ENCODE measurements at places on chromosomes 16 and 17.

DNA sequence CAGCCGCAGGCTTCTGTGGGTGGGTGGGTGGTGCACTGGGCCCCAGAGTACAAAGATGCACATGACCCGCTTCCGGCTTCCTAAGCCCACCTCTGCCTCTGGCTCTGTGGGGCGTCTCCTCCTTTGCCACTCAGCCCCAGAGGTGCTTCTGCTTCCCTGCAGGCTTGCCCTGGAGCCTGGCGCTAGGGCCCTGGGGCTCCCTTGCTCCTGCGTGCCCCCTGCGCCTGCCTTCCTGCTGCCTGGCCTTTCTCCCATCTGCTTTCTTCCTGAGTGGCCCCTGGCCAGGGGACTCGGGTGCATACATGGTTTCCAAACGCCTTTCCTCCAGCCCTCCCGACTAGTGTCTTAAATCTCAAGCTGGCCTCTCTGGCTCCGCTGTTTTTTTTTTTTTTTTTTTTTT, 3.4 kb downstream of the WWOX start:
- H3K4me1 ChIP-seq = peaks cover 12% of the 10 kb centered on the region
- H3K36me3 ChIP-seq = no peaks in the 10 kb centered on the region
- no peaks in the 10 kb centered on the region for H3K27me3 ChIP-seq
- H3K4me3 ChIP-seq = no peak overlapping the region
- no peak for DNase-seq
- H3K27ac ChIP-seq = no peak overlapping the region

GRCh38 chr17:77857613-77858012, 100.9 kb upstream of the TNRC6C start:
- H3K36me3 ChIP-seq = no peaks in the 10 kb centered on the region
- no peak for DNase-seq
- peaks cover 6% of the 10 kb centered on the region for H3K4me1 ChIP-seq
- H3K27ac ChIP-seq = no peak overlapping the region
- H3K27me3 ChIP-seq = peaks cover 12% of the 10 kb centered on the region
- no peak overlapping the region for H3K4me3 ChIP-seq

DNA sequence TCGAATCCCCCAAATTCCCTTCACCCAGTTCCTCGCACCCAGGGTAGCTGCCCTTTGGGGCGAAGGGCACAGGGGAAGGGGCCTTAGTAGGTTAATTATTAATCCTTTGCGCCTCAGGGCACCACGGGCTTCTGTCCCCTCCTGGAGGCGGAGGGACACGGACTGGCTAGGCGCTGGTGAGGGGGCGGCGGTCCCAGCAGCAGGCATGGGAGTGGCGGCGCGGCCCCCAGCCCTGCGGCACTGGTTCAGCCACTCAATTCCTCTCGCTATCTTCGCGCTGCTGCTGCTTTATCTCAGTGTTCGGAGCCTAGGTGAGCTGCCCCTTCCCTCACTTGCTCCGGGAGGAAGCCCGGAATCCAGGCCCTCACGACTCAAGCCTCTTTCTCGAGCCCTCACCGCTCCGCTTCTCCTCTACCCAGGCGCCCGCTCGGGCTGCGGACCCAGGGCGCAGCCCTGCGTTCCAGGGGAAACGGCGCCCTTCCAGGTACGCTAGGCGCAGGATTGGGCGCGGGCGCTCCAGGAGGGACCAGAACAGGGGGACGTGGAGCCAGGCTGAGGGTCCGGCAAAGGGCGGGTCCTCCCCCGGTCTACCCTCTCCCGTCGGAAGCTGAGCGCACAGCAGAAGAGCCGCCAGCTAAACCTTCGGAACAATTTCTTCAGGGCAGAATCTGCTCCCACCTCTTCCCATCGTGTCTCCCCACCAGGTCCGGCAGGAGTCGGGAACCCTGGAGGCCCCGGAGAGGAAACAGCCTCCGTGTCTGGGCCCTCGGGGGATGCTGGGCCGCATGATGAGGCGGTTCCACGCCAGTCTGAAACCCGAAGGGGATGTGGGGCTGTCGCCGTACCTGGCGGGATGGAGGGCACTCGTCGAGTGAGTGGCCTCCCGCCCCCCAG, at the start of gene GLTPD2:
GLTPD2 (plus strand) TSS at position 158 of the 894 bp plus-strand sequence; CDS start at position 206, 48 bp downstream.
- DNase-seq = no peak
- peak within 1 kb of the TSS; percentile 78 for H3K4me3 ChIP-seq
- H3K36me3 ChIP-seq = no peaks in the 10 kb centered on the region
- H3K27ac ChIP-seq = no peak within 1 kb of the TSS
- H3K4me1 ChIP-seq = peaks cover 21% of the 10 kb centered on the region
- H3K27me3 ChIP-seq = peaks cover 46% of the 10 kb centered on the region

DNA sequence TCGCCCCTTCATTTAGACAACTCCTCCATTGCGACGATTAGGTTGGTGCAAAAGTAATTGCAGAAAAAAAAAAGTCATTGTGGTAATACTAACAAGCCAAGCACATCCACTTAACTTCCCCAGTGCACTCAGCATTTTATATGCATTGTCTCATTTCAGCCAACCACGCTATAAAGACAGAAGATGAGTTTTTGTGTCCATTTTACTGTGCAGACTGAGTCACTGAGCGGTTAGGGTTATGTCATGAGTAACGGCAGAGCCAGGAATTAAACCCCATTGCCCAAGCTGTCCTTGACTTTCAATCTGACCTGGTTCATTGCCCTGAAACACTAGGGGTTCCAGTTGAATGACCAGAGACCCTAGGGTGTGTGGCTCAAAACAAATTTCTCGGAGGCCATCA, 218.7 kb downstream of the XYLT1 start:
- DNase-seq = no peak
- H3K27me3 ChIP-seq = no peaks in the 10 kb centered on the region
- H3K4me3 ChIP-seq = no peak overlapping the region
- H3K36me3 ChIP-seq = peaks cover 24% of the 10 kb centered on the region

- H3K27ac ChIP-seq = no peak overlapping the region
- no peaks in the 10 kb centered on the region for H3K36me3 ChIP-seq
- peaks cover 39% of the 10 kb centered on the region for H3K27me3 ChIP-seq
- no peak overlapping the region for H3K4me3 ChIP-seq
- H3K4me1 ChIP-seq = peaks cover 8% of the 10 kb centered on the region
These were observed 5.1 kb downstream of the CCL18 start for GRCh38 chr17:36069136-36069535.

DNA sequence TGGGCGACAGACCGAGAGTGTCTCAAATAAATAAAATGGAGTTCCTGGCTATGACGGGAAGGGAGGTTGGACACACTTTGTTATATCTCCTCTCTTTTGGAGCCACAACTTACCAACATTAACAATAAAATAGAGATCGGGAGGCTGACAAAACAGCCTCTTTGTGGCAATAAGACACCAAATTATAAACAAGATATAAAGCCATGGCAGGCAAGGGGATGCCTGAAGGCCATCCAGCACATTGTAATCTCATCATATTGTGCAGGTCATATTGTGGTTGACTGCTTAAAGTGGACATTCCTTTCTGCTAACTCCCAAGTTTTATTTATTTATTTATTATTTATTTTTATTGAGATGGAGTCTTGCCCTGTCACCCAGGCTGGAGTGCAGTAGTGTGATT, 59.9 kb upstream of the MGAT5B start:
- DNase-seq = no peak
- H3K27me3 ChIP-seq = peaks cover 4% of the 10 kb centered on the region
- H3K4me1 ChIP-seq = no peaks in the 10 kb centered on the region
- no peak overlapping the region for H3K27ac ChIP-seq
- H3K4me3 ChIP-seq = no peak overlapping the region

GRCh38 chr17:77393274-77393600, 252.5 kb downstream of the SEC14L1 start:
- no peak for DNase-seq
- H3K4me1 ChIP-seq = peaks cover 63% of the 10 kb centered on the region
- peaks cover 34% of the 10 kb centered on the region for H3K36me3 ChIP-seq
- H3K4me3 ChIP-seq = no peak overlapping the region

GRCh38 chr17:72600934-72601333, 480.1 kb downstream of the SOX9 start:
- peaks cover 31% of the 10 kb centered on the region for H3K27me3 ChIP-seq
- H3K36me3 ChIP-seq = no peaks in the 10 kb centered on the region
- DNase-seq = no peak
- H3K4me3 ChIP-seq = no peak overlapping the region
- H3K27ac ChIP-seq = no peak overlapping the region

DNA sequence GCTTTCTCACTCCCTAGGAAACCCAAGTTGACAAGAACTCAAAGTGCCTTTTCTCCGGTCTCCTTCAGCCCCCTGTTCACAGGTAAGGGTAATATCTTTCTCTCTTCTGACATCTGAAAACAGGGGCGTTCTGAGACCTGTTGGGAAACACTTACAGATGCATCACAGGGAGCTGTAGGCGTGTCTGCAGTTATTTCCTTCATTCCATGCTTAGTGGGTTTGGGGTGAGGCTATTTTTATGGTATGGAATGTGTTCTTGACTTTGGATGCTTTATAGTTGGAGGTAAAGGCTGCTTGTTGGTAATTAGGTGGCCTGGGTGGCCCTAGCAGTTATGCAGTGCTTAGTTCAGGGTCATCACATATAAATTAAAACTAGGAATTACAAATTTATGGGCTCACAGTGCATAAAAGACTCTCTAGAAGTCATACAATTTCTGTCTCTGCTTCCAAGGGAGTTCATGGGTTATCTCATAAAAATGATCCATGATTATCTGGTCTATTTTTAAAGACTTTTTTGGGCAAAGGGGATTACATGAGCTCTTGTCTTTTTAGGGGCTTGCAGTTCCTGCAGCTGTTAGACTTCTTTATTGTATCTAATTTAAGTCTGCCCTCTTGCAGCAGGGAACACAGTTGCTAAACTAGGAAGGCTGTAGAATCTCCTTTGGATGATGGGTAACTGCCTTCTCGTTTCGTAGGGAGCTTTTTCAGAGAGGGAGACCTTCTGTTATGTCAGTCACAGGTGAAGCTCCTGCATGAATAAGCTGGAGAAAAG, 10.2 kb downstream of the SOCS7 start:
- H3K4me1 ChIP-seq = peaks cover 1% of the 10 kb centered on the region
- DNase-seq = no peak
- peaks cover 1% of the 10 kb centered on the region for H3K36me3 ChIP-seq

GRCh38 chr16:3207086-3207953, 19.3 kb downstream of the OR1F1 start:
- DNase-seq = no peak
- no peak overlapping the region for H3K27ac ChIP-seq
- no peaks in the 10 kb centered on the region for H3K4me1 ChIP-seq
- no peaks in the 10 kb centered on the region for H3K27me3 ChIP-seq

GRCh38 chr16:74617206-74617788, 10.4 kb upstream of the GLG1 start:
- no peaks in the 10 kb centered on the region for H3K27me3 ChIP-seq
- H3K4me3 ChIP-seq = no peak overlapping the region
- no peak overlapping the region for H3K27ac ChIP-seq
- no peak for DNase-seq
- peaks cover 10% of the 10 kb centered on the region for H3K4me1 ChIP-seq
- peaks cover 41% of the 10 kb centered on the region for H3K36me3 ChIP-seq

DNA sequence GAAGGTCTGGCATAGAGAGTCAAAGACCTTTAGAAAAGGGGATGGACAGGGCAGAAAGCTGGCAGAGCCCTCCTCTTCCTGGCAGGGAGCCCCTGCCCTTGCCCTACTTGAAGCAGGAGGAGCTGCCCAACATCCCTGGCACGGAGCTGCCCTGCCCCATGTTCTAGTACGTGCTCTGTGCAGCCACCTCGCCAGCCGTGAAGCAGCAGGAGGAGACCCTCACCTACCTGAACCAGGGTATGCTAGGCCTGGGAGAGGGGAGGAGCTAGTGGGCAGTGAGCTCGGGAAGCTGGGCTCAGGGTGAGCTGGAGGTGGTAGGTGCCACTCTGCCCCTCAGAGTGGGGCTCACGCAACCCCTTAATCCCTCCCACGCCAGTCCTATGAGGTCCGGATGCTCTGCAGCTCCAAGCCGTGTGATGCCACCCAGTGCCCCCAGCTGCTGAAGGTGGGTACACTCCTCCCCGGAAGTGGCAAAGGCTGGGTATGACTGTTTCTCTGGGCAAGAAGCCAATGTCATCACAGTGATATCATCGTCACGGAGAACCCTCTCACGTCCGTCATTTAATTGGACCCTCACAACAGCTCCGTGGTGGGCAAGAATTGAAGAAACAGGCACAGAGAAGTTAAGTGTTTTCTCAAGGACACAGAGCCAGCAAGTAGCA, 12.7 kb upstream of the STAC2 start:
- no peaks in the 10 kb centered on the region for H3K36me3 ChIP-seq
- H3K27ac ChIP-seq = no peak overlapping the region
- no peaks in the 10 kb centered on the region for H3K27me3 ChIP-seq
- no peak overlapping the region for H3K4me3 ChIP-seq
- no peak for DNase-seq

DNA sequence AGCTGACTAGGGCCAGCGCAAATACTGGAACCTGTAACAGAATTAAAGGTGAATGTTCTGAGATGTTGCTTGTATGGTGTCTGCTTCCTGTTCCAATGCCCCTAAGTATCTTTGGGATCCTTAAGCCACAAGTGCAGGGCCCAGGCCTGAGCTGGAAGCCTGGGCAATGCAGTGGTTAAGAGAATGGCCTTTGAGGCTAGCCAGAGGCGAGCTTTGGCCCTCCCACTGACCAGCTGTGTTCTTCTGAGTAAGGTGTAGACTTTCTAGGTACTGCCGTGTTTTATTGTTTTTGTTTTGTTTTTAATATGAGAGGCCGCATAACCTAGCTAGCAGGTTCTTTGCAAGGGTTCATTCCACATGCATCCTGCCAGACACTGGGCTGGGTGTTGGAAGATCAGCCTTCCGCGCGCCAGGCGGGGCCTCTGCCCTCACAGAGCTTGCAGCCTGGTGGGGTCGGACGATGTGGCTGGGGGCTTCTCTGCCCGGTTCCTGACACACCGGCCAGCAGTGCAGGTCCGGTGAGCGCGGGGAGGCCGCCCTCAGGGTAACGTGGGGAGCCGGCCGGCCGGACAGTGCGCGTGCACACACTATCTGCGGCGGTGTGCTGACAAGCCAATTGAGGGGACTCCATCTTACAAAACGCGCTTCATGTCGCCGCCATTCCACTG, 551 bp upstream of the MLX start:
- H3K27me3 ChIP-seq = no peaks in the 10 kb centered on the region
- peak overlapping the region; percentile 80 for H3K27ac ChIP-seq
- no peak for DNase-seq
- H3K36me3 ChIP-seq = peaks cover 69% of the 10 kb centered on the region
- H3K4me1 ChIP-seq = peaks cover 35% of the 10 kb centered on the region

DNA sequence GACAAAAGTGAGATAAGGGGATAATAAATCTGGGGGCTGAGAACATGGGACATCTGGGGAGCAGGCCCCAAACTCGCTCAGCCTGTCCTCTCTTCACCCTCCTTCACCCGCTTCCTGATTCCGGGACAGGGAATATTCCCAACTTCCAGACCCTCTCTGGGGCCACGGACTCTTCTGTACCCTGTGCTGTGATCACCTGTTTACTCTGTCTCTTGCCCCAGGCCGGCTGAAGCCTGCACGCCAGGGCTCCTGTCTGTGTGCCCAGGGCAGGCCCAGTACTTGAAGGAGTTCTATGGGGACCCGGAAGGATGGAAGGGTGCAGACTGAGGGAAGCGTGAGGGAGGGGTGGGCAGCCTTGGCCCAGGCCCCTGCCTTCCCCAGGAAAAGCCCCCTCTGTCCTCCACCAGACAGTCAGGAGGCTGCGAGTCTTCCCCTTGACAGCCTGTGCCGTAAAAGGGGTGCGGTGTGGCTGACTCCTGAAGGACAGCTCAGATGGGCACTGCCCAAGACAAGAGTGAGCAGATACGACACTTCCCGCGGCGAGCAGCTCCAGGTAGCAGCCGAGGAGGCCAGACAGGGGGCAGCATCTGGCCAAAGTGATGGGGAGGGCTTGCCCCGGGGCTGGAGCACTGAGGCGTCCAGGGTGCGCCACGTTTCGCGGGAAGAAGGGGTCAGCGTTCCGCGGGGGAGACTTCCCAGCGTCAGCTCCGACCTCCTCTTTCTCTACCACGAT, 1.0 kb upstream of the CCNF start:
- peaks cover 28% of the 10 kb centered on the region for H3K4me1 ChIP-seq
- H3K36me3 ChIP-seq = peaks cover 29% of the 10 kb centered on the region
- DNase-seq = no peak
- H3K27me3 ChIP-seq = no peaks in the 10 kb centered on the region
- peak overlapping the region; percentile 58 for H3K27ac ChIP-seq
